Stimulated activated CD4-positive, alpha-beta T cell treated with anti-CD3 and anti-CD28 coated beads, Interleukin-2, amount 100 ng/mL, for 24 hours (primary cell): ENCODE measurements at places on chromosomes 1 and 21.

GRCh38 chr1:232797856-232798510, 7.2 kb upstream of the MAP10 start:
- DNase-seq = no peak

GRCh38 chr1:199338760-199339159, 688.8 kb upstream of the NR5A2 start:
- no peak for DNase-seq

DNA sequence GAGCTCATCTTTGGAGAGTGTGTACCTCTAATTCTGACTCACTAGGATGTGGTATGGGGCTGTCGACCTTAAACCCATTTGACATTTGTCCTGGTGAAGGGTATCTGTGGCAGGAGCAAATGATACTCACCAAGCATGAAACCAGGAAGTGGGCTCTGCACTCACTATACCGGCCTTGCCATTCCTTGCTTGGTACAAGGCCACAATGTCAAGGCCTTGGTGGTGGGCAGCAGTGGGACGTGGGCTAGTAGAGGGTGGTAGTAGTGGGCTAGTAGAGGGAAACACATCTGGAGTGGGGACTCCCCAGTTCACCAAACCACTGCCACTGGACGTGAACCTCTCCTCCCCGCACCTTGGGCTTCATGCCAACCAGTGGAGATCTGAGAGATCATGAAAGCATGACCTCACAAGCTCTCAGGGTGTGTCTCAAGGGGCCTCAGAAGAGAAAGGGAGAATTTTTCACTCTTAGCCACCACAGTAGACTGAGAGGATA, 11.5 kb downstream of the TNFSF4 start:
- peak; percentile 20 for DNase-seq

DNA sequence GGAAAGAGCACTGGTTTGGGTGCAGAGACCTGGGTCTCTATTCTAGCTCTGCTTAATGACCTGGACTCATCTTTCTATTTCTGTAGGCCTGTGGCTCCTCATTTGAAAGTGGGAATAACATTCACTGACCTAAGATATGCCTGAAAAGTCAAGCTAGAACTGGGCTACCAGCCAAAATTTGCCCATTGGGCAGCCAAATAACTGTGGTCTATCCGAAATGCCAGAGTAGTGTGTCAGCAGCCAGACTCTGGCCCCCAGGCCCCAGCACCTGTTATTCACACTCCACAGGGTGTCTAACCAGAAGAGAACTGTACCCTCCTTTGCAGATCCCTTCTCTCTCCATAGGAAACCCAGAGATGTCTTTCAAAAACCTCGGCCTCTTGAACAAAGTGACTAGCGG, 12.6 kb downstream of the DAB1 start:
- no peak for DNase-seq

DNA sequence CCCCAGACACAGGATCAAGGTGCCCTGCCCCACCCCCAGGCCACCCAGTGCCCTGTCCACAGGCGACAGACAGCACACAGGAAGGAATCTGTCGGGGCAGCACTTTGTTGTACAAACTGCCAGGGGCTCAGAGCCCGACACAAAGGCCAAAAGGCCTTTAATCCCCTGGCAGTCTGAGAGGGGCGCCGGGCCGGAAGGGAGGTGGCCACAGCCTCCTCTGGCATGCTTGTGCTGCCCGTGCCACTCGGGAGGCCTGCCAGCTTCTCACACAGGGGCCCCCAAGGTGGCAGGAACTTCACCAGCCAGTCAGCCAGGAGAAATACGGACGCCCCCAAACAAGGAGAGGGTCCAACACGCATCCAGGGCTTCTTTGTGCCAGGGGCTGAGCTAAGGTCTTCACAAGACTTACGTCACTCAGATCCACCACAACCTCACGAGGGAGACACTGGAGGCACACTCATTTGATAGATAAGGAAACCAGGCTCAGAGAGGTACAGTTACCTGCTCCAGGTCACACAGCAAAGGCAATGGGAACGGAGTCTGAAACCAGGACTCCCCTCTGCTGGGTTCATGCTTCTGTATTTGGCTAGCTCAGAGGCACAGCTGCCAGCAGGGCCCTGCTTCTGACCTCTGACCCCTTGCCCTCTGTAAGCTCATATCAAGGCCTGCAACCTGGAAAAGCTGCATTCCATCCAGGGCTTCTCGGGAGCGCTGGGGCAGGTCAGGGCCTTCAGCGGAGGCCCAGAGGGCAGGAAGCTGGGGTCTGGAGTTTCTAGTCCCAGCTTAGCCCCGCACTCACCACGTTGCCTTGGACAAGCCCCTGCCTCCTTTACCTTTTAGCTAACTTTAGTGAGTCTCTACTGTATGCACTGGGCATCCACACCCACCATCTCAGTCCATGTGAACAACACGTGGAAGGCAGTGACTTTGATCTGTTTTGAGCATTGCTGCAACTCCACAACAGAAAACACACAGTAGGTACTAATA, 34.8 kb downstream of the HSPG2 start:
- DNase-seq = no peak

DNA sequence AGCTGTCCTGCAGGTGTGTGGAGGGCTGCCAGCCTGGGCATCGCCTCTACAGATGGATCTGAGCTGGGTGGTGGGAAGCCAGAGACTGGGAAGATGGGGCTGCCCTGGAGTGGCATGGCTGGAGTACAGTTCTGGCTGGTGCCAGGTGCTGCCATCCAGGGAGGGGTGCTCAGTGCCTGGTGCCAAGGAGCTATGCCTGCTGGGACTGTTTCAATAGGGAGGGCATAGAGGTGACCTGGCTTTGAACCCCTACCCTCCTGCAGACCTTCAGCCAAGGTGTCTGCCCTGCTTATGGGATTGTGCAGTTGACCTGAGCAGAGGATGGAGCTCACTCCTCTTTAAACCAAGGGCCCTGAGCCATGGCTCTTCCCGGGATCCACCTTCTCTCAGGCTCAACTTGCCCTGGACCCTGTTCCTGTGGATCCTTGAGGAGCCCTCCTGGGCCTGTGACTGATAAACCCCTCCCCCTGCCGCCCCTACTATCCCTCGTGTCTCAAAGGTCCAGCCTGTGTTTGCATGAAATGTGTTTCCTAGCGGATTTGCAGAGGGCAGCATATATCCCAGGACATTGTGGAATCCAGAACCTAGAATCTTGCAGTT, 48.7 kb downstream of the PTPRU start:
- no peak for DNase-seq

DNA sequence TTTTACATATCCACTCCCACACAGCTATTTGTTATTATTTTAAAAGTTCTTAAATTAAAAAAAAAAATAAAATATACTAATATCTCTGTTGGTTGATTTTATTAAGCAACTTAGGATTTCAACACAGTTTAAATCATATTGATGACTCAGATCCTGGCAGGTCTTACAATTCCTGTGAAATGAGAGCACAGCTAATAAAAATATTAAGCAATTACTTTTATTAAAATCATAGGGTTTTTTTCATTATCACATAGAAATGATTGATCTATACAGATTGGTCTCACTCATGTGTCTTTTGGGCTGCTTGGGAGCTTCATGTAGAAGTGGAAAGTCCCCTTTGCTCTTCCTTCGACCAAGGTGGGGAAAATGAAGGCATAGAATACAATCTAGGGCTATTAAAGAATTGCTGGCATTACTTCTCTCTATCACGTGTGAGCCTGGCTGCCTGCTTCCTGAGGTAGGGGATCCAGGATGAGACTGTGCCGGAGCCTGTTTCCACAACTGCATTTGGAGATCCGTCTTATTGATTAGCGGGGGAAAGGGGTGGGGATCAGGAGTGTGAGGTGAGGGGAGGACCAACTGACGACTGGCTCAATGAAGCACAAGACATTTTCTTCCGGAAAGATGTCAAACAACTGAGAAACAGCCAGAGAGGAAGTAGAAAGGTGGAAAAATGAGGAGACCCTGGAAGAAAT, 858.0 kb downstream of the USP25 start:
- DNase-seq = no peak

- peak; percentile 67 for DNase-seq
These were observed 57.2 kb downstream of the AGPAT3 start for GRCh38 chr21:43921979-43922945.

DNA sequence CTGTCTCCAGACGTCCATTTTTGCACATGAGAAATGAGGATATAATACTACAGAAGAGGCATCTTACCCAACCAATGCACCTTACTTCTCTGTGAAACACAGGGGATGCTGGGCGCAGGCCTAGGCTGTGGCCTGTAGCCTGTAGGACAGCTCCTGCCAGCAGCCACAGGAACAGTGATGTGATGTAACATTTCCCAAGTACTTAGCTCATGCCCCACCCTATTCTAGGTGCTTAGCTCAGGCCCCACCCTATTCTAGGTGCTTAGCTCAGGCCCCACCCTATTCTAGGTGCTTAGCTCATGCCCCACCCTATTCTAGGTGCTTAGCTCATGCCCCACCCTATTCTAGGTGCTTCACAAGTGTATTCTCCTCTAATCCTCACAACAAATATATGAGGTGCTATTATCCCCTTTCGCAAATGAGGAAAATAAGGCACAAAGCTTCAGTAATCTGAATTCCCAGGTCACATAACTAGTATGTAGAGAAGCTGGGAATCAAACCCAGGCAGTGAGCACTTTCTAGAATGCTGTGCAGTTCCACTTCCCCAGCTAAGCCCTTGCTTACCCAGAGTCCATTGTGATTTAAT, 4.6 kb upstream of the NAXE start:
- DNase-seq = no peak

DNA sequence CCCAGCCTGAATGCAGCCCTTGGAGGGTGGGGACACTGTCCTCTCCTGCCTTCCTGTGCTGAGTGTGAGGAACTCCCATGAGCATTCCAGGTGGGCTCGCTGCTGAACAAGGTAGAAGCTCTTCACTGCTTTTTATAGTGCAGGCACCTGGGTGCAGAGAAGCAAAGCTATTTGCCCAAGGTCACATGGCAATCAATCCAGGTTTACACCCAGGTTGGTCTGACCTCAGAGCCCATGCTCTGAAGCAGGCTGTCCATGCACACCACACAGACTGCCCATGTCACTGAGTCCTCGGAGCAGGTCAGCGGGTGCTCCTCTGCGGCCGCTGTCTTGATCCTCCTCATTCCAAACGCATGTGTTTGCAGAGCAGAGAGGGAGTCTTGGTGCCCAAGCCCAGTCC, 323.4 kb upstream of the VAMP3 start:
- DNase-seq = no peak

DNA sequence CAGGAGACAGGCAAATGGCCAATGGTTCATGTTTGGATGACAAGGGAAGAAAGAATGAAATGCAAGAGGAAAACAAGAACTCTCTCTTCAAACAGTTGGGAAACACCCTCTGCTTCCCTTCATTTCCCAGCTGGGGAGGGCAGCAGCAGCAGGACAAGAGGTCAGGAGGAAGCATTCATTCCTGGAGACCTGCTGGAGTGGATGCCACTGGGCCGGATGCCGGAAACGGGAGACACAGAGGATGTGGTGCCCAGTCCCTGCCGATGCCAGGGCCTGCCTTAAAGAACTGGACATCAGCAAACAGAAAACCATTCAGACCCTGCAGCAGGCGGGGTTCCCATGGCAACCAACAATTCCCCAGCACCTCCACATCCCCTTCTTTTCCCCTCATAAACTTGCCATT, 102.3 kb upstream of the ZNF648 start:
- no peak for DNase-seq

DNA sequence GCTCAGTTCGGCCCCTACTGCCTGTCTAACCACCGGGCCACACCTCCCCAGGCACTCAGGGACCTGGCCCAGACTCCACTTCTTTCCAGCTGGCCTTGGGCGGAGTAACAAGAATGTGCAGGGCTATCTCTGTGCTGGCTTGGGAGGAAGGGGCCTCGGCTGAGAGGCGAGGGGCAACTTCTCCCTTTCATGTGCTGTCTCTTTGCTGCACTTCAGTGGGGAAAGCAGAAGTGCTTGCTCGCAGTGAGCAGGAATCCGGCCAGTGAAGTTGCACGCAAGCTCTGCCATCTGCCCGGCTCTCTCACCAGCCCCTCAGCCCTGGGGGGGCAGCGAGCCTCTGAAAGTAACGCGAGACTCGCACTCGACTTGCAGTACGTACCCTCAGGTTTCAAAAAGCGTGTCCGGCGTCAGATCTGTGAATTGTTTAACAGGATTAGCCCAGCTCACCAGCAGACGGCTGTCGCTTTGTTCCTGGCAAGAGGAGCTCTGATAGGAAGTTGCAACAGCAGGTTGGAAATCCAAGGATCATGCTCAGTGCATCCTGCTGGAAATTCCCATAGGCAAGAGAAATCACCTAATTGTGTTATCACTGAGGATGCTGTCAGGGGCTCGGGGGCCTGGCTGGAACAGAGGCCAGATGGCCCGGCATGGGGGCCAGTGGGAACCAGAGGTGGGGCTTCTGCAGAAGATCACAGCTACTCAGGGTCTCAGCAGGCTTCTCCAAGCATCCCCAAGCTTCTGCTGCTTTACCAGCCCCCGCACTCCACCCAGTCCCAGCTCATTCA, 221.1 kb downstream of the NPHP4 start:
- DNase-seq = no peak

DNA sequence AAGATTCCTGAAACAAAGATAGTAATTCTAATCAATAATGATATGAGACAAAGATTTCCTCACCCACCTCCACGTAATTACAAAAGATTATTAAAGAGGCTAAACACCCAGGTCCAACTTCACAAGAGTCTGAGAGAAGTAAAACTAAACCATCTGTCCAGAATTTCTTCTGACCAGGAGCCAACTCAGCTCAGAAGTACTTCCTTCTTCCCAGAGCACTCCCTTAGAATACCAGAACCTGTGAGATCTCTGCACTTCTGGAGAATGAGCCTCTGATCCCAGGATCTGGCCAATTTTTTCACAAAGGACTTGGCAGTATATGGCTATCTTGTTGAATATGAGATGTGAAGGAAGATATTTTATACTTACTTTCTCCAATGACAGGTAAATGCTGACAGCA, 120.6 kb upstream of the PALMD start:
- DNase-seq = no peak

DNA sequence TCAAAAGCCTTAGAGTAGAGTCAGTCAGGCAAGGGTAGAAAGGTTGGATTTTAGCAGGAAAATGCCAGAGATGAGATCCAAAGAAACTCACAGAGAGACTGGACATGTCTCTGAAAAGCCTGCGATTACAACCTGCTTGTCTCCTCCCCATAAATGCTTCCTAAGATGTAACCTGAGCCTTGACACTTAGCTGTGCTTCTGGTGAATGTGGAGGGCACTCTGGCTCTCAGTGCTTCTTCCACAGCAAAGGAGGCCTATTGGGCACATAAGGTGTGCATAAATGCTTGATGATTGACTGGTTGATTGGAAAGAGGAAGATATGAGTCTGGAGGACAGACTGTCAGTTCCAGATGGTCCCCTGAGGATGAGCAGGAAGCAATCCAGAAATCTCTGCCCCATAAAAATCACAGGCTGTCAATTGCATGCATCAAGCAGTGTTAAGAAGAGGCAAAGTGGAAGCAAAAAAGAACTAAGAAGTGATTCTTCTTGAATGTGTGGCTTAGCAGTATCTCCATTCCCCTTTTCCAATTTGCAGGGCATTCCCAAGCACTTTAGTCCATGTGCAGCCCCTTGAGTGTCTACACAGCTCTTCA, 236.2 kb upstream of the RRP15 start:
- no peak for DNase-seq

- no peak for DNase-seq
These were observed 35.4 kb downstream of the WNT2B start for GRCh38 chr1:112544011-112544688.

- no peak for DNase-seq
These were observed 201.0 kb upstream of the PTBP2 start for GRCh38 chr1:96520579-96520947.

GRCh38 chr1:91817211-91817905, 68.6 kb downstream of the TGFBR3 start:
- no peak for DNase-seq
